ENCODE measurements at places on chromosomes 16 and 17.

DNA sequence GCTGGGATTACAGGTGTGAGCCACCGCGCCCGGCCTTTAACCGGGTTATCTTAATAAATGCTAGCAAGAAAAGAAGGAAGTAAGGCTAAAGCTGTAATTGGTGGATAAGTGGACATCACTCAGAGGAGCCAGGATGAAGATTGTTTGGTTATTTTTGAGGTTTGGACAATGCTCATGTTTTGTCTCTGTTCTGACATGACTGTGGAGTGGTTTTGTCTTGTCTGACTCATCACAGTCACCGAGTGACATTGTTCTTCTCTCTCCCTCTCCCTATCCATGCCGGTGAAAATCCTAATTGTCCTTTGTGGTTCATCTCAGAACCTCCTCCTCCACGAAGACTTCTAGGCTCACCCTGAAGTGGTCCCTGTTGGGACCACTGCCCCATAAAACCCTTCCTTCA lies 23.5 kb upstream of the GRIN2A start:
- DNase-seq: no peak

GRCh38 chr16:89117975-89118289 lies 24.3 kb downstream of the ACSF3 start:
- no peak for DNase-seq

GRCh38 chr17:34370997-34371395 lies 8.0 kb upstream of the CCL1 start:
- no peak for DNase-seq

DNA sequence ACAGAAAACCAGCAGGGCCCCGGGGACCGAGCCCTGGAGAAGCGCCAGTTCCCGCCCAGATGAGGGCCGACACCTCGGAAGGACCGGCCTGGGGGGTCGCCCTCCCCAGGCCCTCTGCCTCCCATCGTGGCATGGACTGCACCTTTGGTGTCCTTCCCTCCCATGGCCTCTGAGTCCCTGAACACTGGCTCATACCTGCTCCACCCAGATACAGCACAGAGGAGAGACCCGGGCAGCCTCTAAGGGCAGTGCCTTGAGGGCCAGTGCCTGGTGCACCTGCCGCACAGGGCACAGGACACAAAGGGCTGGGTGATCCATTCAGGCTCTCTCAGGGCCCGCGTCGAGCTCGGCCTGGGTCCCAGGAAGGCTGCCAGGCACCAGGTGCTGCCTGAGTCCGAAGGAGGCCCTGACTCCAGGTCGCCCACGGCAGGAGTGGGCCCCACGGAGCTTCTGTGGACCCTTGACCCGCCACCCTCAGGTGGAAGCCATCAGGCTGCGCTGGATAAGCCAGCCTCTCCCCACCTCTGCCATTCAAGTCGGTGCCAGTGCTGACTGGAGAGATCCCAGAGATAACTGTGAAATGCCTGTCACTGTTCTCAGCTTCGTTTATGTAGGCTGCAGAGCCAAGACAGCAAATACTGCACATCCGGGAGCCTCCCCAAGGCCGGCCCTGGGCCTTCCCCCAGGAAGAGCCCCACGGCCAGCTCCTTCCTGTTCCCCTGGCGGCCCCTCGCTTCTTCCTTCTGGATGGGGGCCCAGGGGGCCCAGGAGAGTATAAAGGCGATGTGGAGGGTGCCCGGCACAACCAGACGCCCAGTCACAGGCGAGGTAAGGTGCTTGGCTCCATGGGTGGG lies at the start of gene ZG16B:
Gene ZG16B (plus strand): TSS at position 803 of the 854 bp plus-strand sequence. CDS start 139 bp downstream, outside the sequence.
- no peak for DNase-seq

DNA sequence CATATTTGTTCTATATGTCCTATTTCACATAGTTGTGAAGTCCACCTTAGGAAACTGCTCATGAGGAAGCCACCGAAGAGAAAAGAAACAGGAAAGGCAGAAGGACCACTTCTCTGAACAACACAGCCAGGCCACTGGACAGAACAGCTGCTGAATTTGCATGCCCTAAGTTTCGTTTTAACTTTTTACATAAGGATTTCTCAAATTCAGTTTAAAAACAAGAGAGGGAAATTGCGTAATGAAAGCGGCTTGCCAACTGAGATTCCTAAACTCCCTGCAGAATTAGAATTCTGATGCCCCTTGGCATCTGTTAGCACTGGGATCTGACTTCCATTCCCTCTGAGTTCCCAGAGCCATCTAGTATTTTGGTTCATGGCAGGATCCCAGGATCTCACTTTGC lies 5.0 kb upstream of the CCL8 start:
- DNase-seq: no peak
